Globus pallidus (tissue), 1 donor: ENCODE measurements at places on chromosomes 3 and 15.

- DNase-seq, result no peak
Measured at GRCh38 chr3:10226293-10226692, 22.0 kb upstream of the TATDN2 start.

- no peak for DNase-seq
Measured at GRCh38 chr15:39924437-39924836, 4.4 kb upstream of the GPR176 start.

DNA sequence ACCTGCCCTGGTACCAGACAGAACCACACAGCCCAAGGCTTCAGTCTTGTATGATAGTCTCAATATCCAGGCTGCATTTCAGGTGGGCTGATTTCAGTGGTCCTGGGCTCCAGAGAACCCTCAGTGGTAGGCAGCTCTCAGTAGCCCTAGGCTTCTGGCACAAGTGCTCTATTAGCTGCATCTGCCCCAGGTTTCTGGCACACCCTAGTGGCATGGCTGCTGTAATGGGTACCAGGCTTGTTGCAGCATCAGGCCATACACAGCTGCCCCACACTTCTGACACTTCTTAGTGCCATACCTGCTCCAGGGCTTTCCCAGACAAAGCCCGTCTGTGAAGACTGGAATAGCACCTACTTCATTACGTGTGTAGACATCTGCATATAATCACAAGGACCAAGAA lies 1062.2 kb upstream of the EPHA6 start:
- no peak for DNase-seq

DNA sequence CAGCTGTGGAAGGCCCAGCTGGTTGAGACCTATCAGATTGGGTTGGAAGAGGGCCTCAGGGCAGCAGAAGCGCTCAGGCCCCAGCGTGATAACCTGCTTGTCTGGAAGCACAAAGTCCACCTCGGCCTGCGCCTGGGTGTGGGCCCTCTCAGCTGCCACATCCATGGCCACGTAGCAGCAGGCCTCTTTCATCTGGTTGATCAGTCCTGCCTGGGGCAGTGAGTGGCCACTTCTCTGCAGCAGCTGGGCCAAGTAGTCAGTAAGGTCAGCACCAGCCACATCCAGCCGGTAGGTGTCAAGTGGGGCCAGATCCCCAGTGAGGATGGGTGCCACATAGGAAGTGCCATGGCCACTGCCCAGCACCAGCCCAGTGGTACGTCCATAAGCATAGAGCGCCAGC lies 3.9 kb upstream of the CAMKV start:
- no peak for DNase-seq

DNA sequence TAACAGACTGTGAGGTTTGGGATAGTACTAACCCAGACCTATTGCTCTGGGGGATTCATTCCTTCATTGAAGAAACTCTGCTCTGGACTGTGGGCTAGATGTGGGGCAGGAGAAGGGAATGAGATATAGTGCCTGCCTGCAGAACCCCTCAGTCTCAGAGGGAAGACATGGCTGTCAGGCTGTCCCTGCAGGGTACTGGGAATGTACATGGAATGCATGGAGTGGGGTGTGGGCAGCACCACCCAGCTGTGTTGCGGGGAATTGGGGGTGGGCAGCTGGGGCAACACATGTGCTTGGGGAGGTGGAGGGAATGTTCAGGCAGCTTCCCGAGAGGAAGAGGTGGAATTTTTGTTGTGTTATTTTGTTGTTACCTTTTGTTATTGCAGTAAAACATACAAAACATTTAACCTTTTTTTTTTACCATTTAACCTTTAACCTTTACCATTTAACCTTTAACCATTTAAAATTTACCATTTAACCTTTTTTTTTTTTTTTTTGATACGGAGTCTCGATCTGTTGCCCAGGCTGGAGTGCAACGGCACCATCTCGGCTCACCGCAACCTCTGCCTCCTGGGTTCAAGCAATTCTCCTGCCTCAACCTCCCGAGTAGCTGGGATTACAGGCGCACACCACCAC lies 7.3 kb downstream of the PAQR5 start:
- no peak for DNase-seq
